NCI-H2081 treated with DMSO at 0.1 percent for 48 hours (cell line): ENCODE measurements at places on chromosomes 6 and 20.

- DNase-seq = no peak
These were observed 5.6 kb upstream of the APMAP start for GRCh38 chr20:24998121-24998520.

GRCh38 chr6:115540077-115540869 lies 520.4 kb downstream of the FRK start:
- DNase-seq = no peak

DNA sequence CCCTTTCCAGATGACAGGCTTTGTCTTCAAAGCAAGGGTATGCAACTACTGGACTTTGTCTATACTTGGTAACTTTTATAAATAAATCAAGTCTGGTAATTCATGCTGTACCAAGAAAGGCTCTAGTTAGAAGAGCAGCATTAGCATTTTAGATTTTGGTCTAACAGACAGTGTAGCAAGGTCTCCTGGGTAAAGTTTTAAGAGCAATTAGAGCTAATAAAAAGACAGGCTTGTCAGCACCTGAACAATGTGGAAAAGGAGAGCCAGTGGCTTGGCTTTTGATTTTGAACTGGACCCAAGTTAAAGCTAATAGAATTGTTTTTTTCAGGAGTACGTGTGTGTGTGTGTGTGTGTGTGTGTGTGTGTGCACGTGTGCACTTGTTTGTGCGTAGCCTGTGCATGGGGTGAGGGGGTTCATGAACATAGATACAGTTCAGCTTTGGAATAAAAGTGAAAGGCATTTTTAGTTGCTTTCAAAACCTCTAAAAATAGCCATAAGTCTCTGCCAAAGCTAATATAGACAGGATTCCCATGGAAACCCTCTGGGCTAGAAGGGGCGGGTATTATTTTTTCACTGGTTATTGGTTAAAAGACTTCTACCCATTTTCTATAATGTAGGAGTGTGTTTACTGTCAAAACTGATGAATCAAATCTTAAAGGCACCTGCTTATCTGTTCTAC lies 138.4 kb downstream of the KCNQ5 start:
- no peak for DNase-seq

GRCh38 chr20:11372876-11373790 lies 544.6 kb upstream of the BTBD3 start:
- no peak for DNase-seq

DNA sequence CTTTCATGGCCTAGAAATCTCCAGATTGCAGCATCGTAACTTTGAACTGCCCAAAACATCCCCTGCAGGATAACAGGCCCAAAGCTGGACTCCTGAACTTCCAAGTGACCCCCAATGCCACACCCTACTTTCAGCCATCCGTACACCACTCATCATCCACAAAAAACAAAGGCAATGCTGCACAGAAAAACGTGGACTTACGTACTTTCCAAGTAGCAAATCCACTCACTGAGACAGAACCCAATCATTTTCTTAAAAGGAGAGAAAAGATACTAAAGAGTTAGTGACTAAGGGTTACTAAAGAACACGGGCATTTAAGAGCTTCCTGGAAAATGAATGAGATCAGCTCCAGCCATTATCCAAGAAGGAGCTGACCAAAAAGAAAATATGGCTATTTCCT lies 211.0 kb downstream of the WDR27 start:
- DNase-seq = no peak

DNA sequence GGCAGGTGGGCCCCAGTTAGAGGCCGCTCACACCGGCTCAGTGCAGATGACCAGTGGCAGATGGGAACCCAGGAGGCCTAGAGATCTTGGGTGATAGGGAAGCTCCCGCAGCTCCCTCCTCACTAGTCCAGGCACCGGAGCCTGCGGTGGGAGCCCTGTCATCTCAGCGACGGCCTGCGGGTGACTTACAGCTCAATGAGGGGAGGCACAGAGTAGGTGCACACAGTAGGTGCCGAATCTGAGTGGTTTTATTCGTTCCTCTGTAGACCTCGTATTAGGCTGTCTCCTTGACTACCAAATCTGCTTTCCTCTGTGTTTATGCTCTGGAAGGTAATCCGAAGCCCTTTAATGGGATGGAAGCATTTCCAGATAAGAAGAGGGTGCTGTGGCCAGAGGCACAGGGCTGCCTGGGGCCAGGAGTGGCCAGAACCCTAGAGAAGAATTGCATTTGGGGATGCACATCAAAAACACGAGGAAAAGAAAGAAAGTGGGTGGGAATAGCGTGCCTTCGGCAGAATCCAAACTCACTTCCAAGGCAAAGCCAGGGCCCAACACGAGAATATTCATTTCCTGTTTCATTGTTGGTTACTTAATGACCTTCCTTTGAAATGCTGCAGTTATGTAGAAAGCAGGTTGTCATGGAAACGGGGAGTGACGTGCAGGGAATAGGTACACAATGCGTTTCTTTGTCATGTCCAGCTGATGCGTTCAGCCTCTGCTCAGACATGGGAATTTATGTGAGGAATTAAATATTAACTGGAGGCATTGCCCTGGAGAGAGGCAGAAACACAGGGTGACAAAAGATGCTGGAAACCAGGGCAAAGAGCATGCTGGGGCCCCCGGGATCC lies 24.7 kb downstream of the MYT1 start:
- peak; percentile 68 for DNase-seq

DNA sequence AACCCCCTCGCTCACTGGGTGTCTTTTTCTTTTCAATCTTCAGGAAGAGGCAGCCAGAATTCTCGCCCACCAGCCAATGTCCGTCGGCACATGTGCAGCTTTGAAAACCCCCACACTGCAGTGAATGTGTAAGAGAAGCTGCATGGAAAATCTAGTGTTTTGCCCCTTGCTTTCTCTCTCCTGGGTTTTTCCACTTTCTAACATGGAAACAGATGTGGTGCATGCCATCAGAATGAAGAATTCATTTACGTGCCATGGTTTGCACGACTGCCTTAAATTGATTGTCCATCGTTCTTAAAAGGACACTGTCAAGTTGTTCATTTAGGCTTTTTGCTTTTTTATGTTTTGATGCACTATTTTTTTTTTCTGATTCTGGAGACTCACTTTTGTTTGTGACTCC lies 117.1 kb upstream of the RAB32 start:
- no peak for DNase-seq

DNA sequence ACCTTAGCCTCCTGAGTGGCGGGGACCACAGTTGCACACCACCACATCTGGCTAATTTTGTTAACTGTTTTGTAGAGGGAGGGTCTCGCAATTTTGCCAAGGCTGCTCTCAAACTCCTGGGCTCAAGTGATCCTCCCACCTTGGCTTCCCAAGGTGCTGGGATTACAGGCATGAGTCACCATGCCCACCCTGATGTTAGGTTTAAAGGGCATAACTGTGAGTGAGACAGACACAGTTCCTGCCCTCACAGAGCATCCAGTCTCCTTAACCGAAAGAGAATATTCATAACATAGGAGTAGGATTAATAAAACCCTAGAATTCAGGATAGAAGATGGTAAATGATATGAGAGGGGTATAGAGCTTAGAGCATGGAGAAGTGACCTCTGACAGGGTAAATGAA lies 3.1 kb upstream of the SPATA2 start:
- DNase-seq = no peak

- no peak for DNase-seq
These were observed 299.4 kb downstream of the ZFAND3 start for GRCh38 chr6:38118791-38119365.

DNA sequence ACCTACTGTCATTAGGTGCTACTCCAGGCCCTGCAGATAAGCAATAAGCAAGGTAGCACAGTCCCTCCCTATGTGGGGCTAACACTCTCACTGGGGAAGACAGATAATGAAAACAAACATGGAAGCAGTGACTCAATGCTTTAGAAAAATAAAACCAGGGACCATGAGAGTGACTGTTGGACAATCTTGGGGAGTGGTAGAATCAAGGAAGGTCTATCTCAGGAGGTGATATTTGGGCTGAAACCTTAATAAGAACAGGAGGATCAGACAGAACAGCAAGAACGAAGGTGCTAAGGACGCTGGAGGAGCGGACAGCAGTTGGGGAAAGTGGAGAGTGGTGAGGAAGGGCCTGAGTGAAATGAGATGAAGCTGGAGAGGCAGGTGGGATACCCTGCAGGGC lies 58.2 kb downstream of the BANF2 start:
- no peak for DNase-seq

GRCh38 chr6:74654296-74654695 lies 551.6 kb downstream of the COL12A1 start:
- DNase-seq = no peak

DNA sequence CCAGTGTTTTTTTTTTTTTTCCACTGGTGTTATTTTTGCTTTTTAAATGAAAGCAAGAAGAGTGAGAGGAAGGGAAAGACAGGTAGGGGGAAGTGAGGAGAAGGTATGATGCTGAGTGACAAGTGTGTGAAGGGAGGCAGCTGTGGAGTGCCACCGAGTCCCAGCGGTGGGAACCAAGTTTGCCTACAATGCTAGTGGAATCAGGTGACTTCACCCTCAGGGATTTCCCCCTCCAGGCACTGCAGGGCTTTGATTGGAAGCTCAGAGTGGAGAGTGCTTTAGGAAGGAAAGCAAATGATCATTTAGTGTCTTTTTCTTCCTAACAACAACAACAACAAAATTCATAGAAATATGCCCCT lies 120.5 kb upstream of the ENPP5 start:
- no peak for DNase-seq

DNA sequence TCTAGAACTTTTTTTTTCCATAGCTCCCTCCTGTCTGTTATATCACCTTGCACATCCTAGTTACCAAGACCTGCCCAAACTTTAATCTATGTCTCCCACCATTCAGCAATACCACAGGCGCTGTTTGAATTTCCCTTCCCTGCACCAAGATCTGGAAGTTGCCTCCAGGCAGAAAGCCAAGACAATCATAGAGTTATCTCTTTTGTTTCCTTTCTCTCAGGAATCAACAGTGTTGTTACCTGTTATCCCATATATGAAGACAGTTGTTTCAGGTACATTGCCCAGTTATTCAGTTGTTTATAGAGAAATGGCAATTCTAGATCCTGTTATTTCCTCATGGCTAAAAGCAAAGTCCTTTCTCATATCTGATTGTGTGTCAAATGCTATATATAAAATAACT lies 63.2 kb downstream of the PDSS2 start:
- DNase-seq = no peak

GRCh38 chr6:56040889-56041301 lies 165.5 kb upstream of the BMP5 start:
- no peak for DNase-seq

DNA sequence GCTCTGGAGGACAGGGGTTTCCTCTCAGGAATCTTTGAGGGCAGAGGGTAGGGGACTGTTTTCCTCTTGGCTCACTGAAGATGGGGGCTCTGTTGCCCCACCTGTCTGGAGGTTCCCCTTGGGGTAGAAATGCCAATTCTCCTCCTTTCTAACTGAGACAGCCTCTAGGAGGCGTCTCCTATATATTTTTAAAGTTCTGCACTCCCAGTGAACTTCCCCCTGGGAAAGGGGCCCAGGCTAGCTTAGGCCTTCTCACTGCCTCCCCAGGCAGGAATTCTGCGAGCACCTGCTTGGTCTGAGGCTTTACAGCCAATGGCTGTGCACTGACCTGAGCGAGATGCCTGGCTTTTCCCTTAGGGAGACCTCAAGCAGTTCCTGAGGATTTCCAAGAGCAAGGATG lies 24.8 kb upstream of the SRF start:
- DNase-seq = no peak

DNA sequence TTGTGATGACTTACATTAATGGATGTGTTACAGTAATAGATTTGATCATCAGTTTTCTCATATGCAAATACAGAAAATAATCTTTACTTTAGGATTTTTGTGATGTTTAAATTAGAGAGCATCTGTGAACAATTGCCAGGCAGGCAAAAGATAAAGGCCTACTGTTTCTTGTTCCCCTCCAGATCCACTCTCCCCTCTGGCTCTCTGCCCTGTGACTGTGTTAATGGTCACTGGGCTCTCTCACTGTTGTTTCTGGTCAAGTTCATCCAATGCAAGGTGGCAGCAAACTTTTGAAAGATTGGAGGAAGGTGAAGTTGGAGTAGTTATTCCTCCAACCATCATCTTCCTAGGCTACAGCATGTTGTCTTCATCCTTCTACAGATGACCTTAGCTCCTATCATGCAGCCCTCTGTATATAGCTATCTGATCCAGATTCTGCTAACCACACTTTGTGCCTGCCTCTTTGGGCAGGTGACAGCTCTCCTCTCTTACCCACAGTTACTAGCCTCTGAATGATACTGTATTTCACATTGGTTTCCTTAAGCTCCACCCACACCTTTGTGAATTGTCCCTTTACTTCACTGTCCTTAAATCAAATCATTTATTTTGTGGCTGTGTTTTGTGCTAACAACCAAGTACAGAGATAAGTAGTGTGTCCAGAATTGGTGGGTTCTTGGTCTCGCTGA lies 48.9 kb upstream of the ARG1 start:
- DNase-seq = no peak

- DNase-seq = no peak
These were observed 2.3 kb upstream of the MTFR2 start for GRCh38 chr6:136252441-136252840.

DNA sequence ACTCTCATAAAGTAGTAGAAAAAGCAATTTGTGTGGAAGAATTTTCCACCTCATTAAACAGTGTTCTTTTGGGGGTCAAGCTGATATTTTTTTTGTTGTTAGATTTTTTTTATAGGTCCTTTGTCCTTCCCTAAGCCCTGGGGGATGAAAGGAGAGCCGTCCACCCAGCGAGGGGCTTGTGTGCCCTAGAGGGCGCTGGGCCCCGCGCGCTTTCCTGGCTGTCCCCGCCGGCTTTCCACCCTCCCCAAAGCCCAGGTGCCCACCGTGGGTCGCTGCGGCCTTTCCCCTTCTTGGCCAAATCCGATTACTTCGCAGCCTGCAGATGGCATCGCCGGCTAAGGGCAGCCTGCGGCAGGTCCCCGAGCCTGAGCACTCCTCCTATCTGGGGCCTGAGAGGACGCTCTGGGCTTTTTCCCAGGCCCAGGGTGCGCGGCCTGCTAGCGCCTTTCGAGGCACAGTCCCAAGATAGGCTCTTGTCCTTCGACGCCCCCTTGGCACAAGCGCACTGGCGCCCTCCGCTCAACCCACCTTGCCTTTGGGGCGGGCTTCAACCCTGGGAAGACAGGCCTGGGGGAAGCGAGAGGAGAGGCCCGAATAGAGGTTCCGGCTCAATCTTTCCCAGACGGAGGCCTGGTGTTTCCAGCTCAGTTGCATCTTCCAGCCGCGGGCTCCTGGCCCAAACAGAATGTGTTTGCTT lies 33.6 kb downstream of the TFAP2A start:
- DNase-seq = no peak

GRCh38 chr6:41536795-41537758 lies 9.1 kb upstream of the FOXP4 start:
- DNase-seq = peak; percentile 76

DNA sequence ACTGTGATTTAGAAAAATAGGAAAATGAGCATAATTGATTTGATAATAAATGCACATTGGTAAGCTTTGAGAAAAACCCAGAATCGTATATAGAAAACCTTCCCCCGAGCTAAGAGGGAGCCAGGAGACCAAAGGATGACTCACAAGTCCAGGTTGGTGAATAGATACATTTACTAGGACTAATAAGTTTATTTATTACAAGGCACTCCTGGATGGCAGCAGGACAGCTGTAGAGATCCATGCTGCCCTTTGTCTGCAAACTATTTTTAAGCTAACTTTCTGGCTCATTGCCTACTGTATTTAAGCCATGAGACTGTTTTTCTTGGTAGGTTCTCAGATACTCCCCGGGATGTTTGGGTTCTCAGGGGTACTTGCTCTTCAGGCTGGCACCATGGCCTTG lies 13.4 kb downstream of the CASP8AP2 start:
- DNase-seq = no peak
